Foreskin fibroblast (primary cell): ENCODE measurements at places on chromosomes 3 and 15.

DNA sequence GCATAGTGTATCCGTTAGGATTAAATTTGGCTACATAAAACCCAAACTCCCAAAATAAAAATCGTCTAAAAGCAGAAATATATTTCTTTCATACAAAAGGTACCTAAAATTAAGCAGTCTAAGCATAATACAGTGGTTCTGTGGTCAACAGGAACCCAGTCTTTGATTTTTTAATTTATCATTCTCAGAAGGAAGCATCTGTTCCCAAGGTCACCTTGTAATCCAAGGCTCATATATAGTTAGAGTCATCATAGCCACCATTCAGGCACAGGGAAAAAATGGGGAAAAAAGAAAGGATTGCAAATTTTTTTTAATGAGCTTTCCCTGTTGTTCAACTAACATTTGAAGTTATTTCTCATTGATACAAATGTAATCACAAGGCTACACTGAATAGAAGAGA, 983.2 kb downstream of the PLOD2 start:
- no peak for DNase-seq

DNA sequence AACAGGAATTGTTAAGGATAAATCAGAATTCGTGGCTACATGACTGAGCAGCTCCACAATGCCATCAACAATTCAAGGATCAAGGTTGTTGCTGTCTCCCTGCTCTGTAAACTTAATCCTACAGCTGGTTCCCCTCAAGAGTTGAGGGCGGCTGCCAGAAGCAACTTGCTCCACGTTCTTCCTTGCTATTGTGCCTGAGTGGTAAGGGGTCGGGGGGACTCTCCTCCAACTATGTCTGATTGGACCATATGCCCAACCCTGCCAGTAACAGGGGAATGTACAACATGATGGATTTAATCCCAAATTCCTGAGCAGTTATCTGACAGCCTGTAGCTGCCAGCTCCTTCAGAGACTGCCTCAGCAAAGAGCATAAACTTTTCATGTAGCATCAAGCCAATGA, 37.9 kb upstream of the MECOM start:
- DNase-seq, result no peak

DNA sequence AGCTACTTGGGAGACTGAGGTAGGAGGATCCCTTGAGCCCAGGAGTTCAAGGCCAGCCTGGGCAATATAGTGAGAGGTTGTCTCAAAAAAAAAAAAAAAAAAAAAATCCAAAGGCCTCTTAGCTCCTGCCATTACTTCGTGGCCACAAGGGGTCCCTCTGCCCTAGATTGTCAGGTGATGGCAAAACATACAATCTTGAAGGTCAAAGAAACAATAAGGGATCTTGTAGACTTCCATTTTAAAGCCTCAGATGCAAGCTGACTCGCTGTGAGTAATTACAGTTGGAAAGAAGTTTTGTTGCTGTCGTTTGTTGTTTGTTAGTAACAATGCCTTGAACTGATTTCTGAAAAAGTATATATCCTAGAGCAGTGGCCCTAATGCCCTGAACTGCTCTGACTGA, 55.9 kb upstream of the PLCL2 start:
- peak; percentile 63 for DNase-seq

- peak; percentile 95 for DNase-seq
These were observed 43.0 kb upstream of the ABI3BP start for GRCh38 chr3:101036213-101036618.

- DNase-seq, result no peak
These were observed 27.0 kb downstream of the ADIPOQ start for GRCh38 chr3:186869253-186870100.

DNA sequence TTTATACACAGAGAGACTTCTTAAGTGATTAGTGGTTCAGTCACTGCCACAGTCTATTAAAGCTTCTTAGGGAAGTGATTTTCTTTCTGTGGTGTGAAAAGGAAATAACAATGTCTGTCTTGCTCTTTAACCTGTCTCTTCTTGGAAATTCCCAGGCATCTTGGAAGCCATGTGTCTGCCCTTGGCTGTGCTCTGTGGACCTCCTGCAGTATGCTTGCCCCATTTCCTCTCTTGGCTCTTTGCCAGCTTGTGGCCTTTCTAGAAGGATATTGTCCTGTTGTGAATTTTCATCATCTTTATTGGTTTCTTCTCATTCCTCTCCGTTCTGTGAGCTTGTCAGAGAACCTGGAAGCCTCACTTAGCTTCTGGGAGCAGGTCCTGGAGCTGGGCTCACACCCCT, 338.4 kb upstream of the C2CD4B start:
- DNase-seq, result peak; percentile 45

- peak; percentile 86 for DNase-seq
These were observed 26.1 kb upstream of the KBTBD8 start for GRCh38 chr3:66971891-66972551.

- DNase-seq, result no peak
These were observed 43.9 kb downstream of the HEG1 start for GRCh38 chr3:125011941-125012340.

DNA sequence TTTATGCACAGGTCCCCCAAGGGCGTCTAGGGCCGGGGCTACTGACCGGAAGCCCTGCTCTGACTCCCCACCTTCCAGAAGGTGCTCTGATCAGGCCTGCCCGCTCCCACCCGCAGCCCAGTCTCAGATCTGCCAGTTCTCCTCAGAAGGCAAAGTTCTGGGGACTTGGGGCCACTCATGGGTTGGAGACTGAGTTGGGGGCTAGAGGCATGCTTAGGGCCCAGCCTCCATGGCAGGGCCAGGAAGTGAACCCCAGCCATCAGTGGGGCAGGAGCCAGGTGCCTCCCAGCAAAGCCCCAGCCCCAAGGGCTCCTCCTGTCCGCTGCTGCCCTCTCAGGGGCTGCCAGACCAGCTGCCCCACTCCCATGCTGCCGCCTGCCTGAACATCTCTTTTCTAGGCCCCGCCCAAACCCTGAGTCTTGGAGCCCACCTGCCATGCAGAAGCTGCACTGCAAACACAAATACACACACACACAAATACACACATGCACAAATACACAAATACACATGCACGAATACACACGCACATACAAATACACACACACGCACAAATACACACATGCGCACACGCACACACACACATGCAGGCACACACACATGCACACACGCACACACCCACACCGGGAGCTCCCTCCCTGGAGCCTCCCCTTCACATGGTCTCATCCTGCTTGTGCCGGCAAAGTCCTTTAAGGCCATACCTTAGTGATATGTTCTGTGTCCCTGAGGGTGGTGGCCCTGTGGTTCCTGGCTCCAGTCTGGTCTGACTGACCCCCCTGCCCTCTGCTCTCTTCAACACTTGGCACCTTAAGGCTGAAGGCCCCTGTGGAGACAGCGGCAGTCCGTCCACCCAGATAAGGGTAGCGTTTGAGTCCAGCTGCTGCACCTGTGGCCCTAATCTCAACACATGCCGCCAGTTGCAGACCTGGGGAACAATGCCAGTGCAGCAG, 59.2 kb upstream of the KLF13 start:
- DNase-seq, result no peak

DNA sequence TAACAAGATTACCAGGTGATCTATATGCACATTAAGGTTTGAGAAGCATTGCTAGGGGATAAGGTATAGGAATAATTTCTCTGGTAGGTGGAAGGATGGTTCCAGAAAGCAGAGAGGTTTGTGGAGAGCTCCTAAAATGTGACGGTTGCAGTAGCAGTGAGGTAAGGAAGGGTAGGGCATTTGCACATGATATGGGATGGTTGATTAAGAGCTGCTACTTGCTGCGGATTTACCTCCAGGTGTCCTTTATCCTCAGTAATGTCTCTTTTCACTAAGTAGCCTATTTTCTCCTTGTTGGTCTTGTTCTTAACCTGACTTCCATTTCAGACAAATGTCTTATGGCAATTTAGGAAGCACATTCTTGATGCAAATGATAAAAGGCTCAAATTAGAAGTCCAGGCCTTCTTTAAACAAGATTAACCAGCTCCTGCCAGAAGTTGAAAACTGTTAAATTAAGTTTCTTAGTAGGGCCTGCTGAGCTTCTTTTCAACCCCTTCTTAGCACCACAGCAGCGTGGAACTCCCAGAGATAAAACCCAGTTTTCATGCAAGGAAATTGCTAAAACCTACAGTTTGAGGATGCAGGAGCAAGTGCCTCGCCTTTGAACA, 231.1 kb upstream of the GADL1 start:
- no peak for DNase-seq

DNA sequence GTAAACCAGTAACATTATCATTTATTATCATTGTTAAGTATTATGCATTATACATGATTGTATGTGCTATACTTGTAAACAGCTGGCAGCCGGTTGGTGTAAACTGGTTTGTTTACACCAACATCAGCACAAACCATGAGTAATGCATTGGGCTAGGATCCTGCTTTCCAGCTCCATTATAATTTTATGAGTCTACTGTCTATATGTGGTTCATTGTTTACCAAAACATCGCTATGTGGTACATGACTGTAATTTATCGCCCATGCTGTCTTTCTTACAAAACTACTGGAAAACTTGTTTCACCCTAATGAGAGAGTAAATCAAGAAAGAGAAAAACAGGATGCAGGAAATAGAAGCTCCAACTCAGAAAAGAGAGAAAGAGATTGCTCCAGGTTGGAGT, 224.8 kb upstream of the CBLB start:
- no peak for DNase-seq

DNA sequence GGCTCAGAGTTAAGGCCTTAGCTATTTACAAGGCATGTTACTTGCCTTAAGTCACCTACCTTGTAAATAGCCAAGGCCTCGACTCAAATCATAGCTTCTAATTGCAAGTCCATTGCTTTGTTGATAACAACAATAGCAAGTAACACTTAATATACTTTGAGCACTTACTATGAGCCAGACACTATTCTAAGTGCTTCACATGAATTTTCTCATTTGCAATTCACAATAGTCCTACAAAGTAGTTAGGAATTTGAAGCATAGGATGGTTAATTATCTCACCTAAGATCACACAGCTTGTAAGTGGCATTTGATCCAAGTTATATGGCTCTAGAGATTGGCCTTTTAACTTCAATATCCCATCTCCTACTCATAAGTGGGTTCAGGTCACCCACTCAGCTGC, 28.4 kb downstream of the SLC9A9 start:
- DNase-seq, result no peak

DNA sequence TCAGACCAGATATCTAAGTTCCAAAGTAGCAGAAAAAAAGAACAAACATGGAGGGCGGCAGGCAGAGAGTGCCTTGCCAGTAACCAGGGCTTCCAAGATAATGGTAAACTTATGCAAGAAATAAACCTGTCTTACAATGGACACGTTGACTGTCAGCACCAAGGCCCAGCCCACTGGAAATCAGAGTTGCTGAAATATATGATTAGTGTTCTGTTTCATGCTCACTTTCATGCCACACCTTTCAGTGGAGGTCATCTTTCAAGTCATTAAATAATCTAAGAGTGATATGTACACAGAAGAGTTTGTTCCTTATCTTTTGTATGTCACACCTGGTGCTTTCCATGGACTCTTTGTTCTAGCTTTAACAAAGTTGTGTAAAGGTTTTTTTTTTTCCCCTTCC, 358.1 kb downstream of the MECOM start:
- DNase-seq, result no peak

- DNase-seq, result peak; percentile 43
These were observed 1056.8 kb downstream of the ROBO2 start for GRCh38 chr3:78096488-78097255.

DNA sequence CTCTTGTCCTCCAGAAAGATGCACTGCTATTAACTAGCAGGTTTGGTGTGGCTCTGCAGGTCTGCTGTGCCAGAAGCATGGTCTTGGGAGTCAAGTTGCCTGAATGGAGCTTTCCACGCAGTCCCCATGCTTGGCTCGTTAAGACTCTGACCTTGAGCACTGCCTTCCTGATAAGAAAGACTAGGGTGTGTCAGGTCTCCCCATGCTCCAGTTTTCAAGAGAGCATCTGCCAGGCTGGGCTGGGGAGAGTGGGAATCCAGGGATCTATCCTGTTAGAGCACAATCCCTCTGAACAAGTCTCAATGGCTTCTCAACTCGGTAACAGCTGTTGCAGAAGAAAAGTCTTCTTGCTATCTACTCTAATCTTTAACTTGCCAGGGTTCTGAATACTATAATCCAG, 98.2 kb downstream of the TJP1 start:
- no peak for DNase-seq

- DNase-seq, result no peak
These were observed 25.1 kb downstream of the NSMCE3 start for GRCh38 chr15:29244544-29244943.

GRCh38 chr3:181174676-181175233, 185.2 kb upstream of the DNAJC19 start:
- no peak for DNase-seq

GRCh38 chr15:36575266-36575665, 4.2 kb upstream of the CDIN1 start:
- no peak for DNase-seq

DNA sequence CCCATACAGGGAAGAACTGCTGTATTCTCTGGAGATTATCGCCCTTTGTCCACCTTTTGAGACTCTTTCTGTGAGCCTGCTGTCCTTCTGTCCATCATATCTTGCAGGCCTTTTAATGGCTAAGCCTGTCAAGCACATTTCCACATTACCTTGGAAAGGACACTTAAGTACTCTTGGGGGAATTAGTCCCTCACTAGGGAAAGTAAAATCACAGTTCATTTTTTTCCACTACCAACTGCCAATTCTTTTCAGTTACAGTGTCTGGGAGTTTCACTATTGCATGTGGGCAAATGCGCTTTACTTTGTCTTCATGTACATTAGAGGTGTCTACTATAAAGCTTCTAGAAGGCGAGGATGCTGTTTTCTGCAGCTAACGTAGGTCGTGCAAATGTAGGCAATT, 242.1 kb downstream of the NSUN3 start:
- DNase-seq, result no peak

DNA sequence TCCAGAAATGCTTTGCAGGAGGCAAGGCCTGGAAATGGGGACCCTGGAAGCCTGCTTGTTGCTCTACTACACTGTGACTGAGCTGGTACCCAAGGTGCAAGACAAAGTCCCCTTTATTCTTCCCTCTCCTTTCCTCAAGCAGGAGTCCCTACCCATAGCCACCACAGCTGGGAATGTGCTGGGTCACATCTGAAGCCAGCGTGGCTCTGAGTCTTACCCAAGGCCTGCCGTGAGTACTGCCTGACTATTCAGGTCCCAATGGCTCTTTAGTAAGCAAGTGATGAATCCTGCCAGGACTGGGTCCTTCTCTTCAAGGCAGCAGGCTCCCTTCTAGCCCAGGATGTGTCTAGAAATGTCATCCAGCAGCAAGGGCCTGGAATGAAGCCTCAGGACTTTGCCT, 9.6 kb upstream of the RAD51 start:
- no peak for DNase-seq

DNA sequence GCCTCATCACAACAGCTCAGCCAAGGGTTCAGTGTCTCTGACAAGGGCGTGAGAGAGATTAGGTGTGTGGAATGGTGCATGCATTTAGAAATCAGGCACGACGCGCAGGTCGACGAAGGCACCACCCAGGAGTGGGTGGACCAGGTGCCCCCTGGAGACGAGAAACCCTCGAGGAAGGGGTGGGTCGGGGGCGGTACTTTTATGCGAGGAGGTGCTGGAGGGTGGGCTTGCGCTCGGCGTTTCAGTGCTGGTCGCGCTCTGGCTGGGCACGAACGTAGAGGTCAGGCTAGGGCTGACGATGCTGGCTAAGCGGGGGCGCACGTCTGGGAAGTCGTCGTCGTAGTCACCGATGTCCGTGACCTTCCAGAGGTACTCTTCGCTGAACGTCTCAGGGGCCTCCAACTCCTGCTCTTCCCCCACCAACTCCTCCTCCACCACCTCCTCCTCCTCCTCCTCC, 393 bp downstream of the ERICH6 start:
- DNase-seq, result no peak
